PC-9 (cell line): ENCODE measurements at places on chromosomes 12 and 14. TPM values are rescaled to one million over a fixed set of nuclear protein-coding genes. Genes with fewer than 3 reads are reported as not detected.

GRCh38 chr12:107319533-107320032 is 226.2 kb upstream of the CRY1 start:
- no peak for DNase-seq

The RNF212B gene
- total RNA-seq: not detected in 2 replicates

- no peak for DNase-seq
These were observed 34.4 kb downstream of the CORO1C start for GRCh38 chr12:108696996-108697290.

- DNase-seq: no peak
These were observed 9.9 kb downstream of the POP5 start for GRCh38 chr12:120571299-120571698.

DNA sequence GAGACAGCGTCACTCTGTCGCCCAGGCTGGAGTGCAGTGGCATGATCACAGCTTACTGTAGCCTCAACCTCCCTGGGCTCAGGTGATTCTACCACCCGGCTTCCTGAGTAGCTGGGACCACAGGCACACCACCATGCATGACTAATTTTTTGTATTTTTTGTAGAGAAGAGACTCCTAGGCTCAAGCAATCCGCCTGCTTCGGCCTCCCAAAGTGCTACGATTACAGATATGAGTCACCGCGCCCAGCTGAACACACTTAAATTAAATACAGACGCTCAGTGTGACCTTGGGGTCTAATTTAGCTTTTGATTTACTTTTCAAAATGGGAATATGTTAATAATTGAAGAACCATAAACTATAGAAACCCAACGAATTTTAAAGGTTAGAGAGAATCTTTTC is 77.2 kb downstream of the C2CD5 start:
- no peak for DNase-seq

The CD27 gene
- not detected in 2 replicates for total RNA-seq

GRCh38 chr14:51095854-51096823 is 1.2 kb upstream of the TRIM9 start:
- DNase-seq: no peak

- no peak for DNase-seq
These were observed 11.6 kb upstream of the IFNG-AS1 start for GRCh38 chr12:67977668-67978067.

The PARPBP gene
- total RNA-seq: 12.8 and 16.2 TPM in 2 replicates

DNA sequence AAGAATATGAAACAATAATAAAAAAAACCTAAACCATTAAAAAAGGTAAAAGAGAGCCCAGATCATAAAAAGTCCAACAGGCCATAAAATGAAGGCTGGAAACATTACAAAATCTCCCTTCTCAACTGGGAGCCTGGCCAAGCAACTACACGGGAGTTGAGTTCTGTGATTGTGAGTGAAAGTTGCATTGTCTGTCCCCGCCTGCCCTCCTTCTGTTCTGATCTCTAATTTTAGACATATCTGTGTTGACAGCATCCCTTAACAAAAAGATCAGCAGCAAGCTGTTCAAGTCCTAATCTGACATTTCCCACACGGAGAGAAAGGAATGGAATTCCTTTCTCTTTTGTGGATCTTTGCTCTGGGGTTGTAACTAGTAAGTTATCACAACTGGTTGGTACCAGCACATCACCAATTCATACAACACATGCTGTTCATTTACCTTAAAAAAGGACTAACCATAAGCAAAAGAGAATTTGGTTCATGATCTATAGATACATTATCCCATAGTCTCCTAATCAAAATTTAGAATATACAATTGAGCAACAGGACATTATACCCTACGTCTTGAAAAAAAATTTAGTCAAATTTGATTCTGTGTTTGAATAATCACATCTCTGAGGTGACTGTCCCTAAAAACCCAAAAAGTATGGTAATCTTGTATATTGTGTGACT is 205.1 kb upstream of the GZMB start:
- no peak for DNase-seq

The SLC25A21 gene
- total RNA-seq: 0.38 and 3.2 TPM in 2 replicates

GRCh38 chr14:91270619-91271018 is 26.1 kb upstream of the GPR68 start:
- no peak for DNase-seq

GRCh38 chr12:84950971-84951546 is 38.5 kb upstream of the SLC6A15 start:
- no peak for DNase-seq

GRCh38 chr12:14259481-14260010 is 105.9 kb upstream of the ATF7IP start:
- no peak for DNase-seq

GRCh38 chr12:132185705-132186104 is 41.4 kb downstream of the NOC4L start:
- DNase-seq: no peak

The HCAR2 gene
- 2.0 and 2.6 TPM in 2 replicates for total RNA-seq

GRCh38 chr12:49231878-49232655 is 32.8 kb upstream of the TUBA1C start:
- DNase-seq: no peak
